ENCODE measurements at places on chromosomes 1 and 21.
A peak's percentile ranks its signal among the peaks of the same experiment; 100 is the strongest.

- H3K4me3 ChIP-seq = no peak overlapping the region
- H3K27me3 ChIP-seq = no peaks in the 10 kb centered on the region
- no peaks in the 10 kb centered on the region for H3K36me3 ChIP-seq
- H3K4me1 ChIP-seq = no peaks in the 10 kb centered on the region
- no peak for DNase-seq
These were observed 237.8 kb downstream of the FMN2 start for GRCh38 chr1:240329443-240329842.

DNA sequence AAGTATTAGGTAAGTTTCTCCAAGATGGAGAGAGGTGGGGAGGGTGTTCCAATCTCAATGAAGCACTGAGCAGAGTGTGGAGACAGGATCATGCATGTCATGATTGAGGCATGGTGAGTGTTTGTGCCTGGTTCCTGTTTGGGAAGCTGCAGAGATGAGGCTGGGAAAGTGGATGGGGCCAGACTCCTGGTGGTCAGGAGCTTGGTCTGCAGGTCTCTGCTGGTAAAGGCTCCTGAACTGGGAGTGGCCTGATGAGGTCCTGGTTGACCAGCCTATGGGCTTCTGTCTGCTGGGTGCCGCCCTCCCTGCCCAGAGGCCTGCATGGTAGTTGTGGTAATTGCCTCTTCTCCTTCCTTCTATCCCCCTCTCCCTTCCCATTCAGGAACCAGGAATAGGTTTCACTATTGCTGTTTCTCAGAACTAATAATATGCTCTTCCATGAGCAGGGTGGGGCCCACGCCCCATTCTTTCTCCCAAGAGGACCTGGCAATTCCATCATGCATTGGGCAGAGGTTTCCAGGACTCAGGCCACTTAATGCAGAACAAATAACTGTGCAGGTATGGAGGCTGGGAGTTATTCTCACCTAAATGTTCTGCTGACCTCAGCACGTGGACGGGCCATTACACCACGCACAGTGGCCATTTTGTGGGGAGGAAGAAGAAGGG lies 24.5 kb downstream of the PROK1 start:
- no peak for DNase-seq
- H3K36me3 ChIP-seq = no peaks in the 10 kb centered on the region
- H3K4me3 ChIP-seq = no peak overlapping the region
- no peaks in the 10 kb centered on the region for H3K27me3 ChIP-seq
- peaks cover 19% of the 10 kb centered on the region for H3K4me1 ChIP-seq

DNA sequence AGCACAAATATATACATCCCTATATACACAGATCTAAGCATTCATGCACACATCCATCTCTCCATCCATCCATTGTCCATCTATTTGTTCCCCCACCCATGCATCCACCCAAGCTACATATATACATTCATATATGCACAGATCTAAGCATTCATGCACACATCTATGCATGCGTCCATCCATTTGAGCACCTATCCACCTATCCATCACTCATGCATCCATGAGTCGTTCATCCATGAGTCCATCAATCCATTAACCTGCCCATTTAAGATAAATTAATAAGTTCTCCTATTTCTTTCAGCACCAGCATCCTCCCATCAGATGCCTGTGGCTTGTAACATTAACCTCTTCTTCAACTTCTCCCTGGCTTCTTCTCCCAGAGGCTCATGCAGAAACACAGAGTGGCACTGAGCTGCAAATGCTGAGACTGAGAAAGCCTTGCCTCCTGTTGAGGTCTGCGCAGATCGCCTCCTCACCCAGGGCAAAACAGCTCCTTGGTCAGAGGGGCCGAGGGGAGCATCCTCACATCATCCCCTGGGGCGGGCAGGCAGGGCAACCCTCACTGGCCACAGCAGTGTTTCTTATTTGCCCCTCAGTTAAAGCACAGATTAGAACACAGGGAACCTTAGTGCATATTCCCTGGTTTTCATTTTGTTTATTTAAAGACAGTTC lies 17.4 kb upstream of the PDE9A start:
- no peak overlapping the region for H3K27ac ChIP-seq
- DNase-seq = peak; percentile 8
- no peaks in the 10 kb centered on the region for H3K27me3 ChIP-seq
- peaks cover 13% of the 10 kb centered on the region for H3K4me1 ChIP-seq
- no peak overlapping the region for H3K4me3 ChIP-seq
- no peaks in the 10 kb centered on the region for H3K36me3 ChIP-seq

DNA sequence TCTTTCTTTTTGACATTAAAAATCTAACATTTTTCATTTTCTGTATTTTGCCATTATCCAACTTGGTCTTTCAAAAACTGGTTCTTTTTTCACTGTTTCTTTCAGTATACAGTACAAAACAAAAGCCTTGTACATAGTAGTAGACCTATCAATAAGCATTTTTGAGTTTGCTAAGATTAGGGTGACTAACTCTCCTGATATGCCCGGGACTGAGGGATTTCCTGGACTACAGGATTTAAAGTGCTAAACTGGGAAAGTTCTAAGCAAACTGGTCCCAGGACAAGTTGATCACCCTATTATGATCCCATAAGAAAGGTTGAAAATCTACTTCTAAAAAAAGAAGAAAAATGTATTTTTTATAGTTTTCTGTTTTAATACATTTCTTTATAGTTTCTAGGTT lies 120.9 kb downstream of the USP25 start:
- H3K27me3 ChIP-seq = no peaks in the 10 kb centered on the region
- peaks cover 6% of the 10 kb centered on the region for H3K36me3 ChIP-seq
- H3K4me3 ChIP-seq = no peak overlapping the region
- no peak overlapping the region for H3K27ac ChIP-seq
- H3K4me1 ChIP-seq = no peaks in the 10 kb centered on the region

DNA sequence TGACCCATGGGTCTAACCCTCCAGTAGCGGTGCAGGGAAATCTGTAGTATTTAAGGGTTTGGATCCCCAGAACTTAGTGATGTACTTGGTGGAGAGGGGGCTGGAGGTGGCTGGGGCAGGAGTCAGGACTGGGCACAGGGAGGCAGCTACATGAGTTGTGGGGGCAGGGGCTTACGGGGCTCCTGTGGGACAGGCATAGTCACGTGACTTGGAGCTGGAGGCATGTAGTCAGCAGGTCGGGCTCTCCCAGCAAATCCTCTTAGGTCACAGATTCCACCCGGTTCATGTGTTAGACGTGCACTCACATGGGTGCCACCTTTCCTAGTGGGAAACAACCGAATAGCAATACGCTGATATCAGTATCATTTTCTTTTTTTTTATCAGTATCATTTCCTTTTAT lies 112.1 kb downstream of the PCP4 start:
- H3K27ac ChIP-seq = no peak overlapping the region
- no peak overlapping the region for H3K4me3 ChIP-seq
- peaks cover 3% of the 10 kb centered on the region for H3K27me3 ChIP-seq
- no peak for DNase-seq

DNA sequence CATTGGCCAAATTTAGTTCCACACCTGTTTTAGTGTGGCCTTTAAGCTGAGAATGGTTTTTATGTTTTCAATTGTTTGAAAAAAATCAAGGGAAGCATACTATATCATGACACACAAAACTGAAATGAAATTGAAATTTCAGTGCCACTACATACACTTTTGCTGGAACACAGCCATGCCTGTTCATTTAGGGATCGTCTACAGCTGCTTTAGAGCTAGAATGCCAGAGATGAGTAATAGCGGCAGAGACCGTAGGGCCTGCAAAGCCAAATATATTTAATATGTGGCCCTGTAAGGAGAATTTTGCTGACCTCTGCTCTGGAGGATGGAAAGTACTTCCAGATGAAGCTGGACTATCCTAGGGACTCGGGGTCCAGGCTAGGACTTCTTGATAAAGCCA lies 62.5 kb upstream of the LYST start:
- no peak for DNase-seq
- peaks cover 11% of the 10 kb centered on the region for H3K4me1 ChIP-seq
- no peaks in the 10 kb centered on the region for H3K36me3 ChIP-seq
- H3K27ac ChIP-seq = no peak overlapping the region

GRCh38 chr1:186404454-186405051 lies 28.9 kb downstream of the ODR4 start:
- H3K4me1 ChIP-seq = no peaks in the 10 kb centered on the region
- H3K36me3 ChIP-seq = peaks cover 21% of the 10 kb centered on the region
- H3K27me3 ChIP-seq = no peaks in the 10 kb centered on the region
- DNase-seq = no peak

GRCh38 chr1:16125088-16125470 lies 30.8 kb downstream of the EPHA2 start:
- no peaks in the 10 kb centered on the region for H3K27me3 ChIP-seq
- H3K27ac ChIP-seq = no peak overlapping the region
- no peak for DNase-seq
- H3K4me1 ChIP-seq = peaks cover 31% of the 10 kb centered on the region
